ENCODE measurements at places on chromosomes 11 and 22.

- DNase-seq: peak; percentile 96
These were observed at the start of gene RPS3 for GRCh38 chr11:75399344-75400145. Gene RPS3, plus strand, starts transcription at chr11:75399518. Its CDS starts 30 bp downstream, at chr11:75399548.

DNA sequence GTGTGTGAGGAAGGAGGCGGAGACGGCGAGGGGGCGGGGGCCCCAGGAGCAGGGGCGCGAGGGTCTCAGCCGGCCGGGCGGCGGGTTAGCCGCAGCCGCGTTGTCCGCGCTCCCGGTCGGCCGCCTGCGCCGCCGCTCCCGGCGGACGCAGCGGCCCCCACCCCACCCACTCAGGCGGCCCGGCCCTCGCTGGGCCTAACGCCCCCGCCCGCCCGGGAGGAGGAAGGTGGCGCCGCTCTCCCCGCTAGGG, at the start of gene FCHSD2:
TSS of gene FCHSD2 (minus strand) at position 191 of the 250 bp plus-strand sequence. CDS start 441 bp downstream, outside the sequence.
- no peak for DNase-seq

- no peak for DNase-seq
These were observed 58.5 kb downstream of the SMCO4 start for GRCh38 chr11:93484716-93485115.

- no peak for DNase-seq
These were observed 47.4 kb downstream of the ARHGEF12 start for GRCh38 chr11:120383518-120384155.

- no peak for DNase-seq
These were observed 28.8 kb downstream of the VSTM5 start for GRCh38 chr11:93821617-93822016.

DNA sequence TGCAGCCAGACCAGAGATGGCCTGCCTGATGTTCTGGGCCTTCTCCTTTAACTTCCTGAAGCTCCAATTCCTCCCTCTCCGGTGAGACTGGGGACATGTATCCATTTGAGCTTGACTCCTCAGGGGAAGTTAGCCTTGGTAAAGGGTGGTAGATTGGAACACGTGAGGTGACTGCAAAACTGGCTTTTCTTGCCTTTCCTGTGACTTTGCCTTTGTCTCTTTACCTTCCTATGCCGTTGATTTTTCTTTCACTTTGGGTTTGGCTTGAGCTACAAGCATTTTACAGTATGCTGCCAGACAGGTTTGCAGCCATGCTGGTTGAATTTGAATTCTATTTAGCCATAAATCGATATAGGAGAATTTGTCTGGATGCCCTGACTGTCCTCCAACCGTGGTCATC, 16.8 kb upstream of the GLYATL1 start:
- DNase-seq: no peak

DNA sequence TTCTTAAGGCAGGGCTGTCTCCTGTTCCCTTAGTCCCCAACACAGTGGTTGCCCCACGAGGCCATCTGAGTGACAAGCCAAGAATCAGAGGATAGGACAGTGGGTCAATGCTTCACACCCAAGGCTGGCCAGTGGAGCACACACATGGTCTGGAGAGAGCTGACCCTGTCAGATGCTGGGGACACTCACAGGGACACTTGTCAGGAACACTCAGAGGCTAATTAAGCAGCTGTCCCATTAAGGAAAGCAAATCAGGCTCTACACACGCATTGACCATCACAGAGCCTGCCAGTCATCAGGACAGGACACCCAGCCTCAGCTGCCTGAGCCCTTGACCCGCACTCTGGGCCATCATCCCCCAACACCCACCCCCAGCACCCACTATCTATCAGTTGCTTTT, 18.2 kb downstream of the GDPD5 start:
- no peak for DNase-seq

- DNase-seq: peak; percentile 43
These were observed at the start of gene APOBEC3H for GRCh38 chr22:39097098-39098020. Gene APOBEC3H, plus strand, starts transcription at chr22:39097244. Its CDS starts 3,035 bp downstream, at chr22:39100279.

GRCh38 chr11:119983816-119984215, 154.1 kb downstream of the TRIM29 start:
- DNase-seq: no peak

- no peak for DNase-seq
These were observed 30.9 kb downstream of the POLR3H start for GRCh38 chr22:41513391-41513790.

- DNase-seq: no peak
These were observed 11.9 kb upstream of the CSF2RB start for GRCh38 chr22:36901411-36902142.

All from NB4 (cell line).